ENCODE measurements at places on chromosomes 7 and 10.

- DNase-seq: no peak
Observed at GRCh38 chr10:3538291-3538655, 246.7 kb downstream of the KLF6 start.

- DNase-seq: no peak
Observed at GRCh38 chr7:87003872-87004798, 55.3 kb downstream of the ELAPOR2 start.

DNA sequence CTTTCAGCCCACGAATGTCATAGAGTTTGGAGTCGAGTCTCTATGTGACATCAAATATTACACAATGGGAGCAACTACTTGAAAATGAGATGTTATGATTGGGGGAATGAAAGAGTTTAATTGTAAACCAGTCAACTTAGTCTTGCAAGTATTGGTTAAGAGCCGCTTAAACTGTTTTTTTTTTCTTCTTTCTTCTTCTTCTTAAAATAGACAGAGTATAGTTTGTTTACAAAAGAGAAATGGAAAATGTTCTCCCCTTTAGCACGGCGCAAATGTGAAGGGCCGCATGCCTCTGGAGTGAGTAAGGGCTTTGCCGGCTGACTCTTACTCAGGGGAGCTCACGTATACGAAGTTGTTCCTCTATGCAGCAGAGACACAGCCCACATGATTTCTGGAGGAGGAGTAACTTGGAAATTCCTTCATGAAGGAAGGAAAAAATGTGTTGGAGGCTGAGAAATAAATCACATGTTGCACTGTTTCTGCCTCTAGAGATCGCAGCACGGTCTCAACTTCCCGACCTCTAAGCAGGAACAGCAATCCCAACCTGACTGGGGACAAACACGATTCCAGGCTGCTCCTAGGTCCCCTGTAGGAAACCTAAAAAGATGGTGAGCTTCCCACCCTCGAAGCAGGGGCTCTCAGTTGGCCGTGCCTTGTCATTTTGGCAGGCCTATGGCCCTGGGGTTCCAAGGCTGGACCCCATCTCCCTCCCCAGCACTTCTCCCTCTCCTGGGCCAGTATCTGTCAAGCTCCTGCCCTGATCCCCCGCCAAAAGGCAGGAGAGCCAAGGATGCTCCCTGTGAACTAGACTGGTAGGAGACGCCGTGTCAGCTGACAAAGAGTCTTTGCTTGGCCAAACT, 44.8 kb downstream of the MYOF start:
- DNase-seq: peak; percentile 94

DNA sequence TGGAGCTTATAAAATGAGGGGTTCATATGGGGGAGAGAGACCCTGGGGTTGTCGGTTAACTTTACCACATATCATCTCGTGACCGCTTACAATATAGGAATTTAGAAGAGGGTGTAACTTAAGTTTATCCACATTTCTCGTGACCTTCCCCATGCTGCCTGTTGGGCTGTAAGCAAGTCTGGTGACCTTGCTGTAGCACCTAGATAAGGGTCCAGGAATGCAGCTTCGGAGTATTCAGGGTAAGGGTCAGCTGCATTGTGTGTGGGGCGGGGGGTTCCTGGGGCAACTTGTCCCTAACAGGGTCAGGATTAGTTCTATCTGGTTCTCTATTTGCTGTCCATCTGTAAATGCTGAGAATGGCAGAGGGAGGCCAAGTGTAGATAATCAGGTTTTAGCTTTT, 1.3 kb upstream of the CHST3 start:
- no peak for DNase-seq

DNA sequence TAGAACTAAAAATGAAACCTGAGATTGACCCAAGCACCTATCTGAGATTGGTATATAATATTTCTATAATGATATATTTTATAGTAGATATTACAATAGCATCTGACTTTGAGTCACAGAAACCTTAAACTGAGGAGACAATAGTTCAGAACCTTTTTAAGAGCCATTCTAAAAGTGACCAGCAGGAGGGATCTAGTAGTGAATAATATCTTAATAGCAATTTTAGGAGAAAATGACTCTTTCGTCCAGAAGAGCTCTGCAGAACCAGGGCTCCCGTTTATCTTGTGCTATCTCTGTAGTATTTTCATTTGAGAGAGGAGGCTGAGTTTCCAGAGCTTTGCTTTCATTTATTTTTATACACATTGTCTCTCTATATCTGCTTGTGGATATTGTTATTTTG, 68.1 kb downstream of the PODXL start:
- no peak for DNase-seq

DNA sequence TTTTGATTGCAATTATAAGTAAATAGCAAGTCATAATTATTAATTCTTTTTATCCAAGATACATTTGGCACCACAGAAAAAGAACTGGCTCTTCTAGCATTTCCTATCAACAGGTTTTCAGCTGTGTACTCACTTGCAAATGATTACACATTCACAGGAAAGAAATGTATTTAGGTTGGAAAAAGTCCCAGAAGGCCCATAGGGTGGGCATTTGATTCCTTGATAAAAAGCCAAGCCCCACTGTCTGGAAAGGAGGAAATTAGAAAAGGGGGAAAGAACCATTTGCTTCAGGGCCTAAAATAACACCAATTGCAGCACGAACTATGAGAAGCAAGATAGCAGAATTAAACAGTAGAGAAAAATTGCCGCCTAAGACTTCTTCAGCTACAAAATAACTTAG, 80.8 kb upstream of the COL1A2 start:
- DNase-seq: no peak

- DNase-seq: no peak
Observed at GRCh38 chr7:46468753-46469356, 547.8 kb upstream of the IGFBP3 start.

- DNase-seq: no peak
Observed at GRCh38 chr7:49520951-49521350, 252.5 kb upstream of the VWC2 start.

GRCh38 chr7:43108255-43109011, 4.0 kb upstream of the HECW1 start:
- peak; percentile 72 for DNase-seq

DNA sequence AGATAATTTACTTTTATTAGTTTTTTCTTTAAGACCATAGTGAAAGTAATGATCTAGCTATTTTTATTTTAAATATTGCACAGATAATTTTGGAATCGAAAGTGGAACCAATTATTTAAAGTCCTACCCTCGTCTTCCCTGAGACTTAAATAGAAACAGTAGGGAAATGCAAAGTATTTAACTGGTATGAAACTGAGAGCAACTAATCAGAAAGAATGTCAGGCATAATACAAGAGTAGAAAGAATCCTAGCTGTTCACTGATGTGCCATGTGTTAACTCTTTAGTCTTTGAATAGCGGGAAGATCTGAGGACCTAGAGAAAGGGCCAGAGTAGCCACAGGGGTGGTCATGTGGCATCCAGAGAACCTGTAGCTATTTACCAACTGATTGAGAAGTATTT, 630.0 kb downstream of the NRG3 start:
- DNase-seq: no peak

DNA sequence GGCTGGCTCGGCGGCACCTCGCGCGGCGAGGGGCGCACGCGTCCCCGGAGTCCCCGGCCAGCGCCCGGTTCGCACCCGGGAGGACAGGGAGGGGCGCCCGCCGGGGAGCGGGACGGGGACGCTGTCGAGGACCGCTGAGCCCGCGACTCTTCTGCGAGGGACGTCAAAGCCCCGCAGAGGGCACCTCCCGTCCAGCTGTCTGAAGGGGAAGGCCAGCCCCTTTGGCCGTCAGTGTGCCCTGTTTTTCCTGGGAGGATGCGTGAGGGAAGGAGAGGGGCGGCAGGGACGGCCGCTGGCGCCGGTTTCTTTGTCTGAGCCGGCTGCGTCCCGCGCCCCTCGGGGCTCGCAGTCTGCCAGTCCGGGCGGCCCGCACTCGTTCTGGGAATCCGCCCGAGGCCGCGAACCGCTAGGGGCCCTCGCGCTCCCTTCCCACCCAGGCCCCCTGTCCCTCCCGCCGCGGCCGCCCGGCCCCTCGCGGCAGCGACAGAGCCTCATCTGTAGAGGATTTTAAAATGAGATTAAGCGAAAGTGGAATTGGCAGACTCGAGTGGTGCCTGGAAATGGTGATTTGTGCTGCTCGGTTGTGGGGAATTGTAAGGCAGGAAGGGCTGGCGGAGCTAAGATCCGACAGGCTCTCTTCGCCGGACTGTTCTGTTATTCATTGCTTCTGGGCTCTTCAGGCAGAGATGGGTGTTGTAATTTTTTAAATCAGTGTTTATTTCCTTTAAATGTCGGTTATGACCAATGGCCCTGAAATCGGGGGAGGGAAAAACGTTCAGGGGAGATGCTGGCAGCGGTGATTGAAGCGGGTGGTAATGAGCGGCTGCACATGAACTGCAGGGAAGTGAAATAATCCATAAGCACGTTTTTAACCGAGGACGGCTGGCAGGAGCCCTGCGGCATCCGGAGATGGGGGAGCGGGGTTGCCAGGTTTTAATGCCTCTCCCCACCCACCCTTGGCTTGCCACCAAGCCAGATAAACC, 618 bp upstream of the RELN start:
- DNase-seq: no peak

Measured in tibial artery (tissue), 4 donors.